ENCODE measurements at places on chromosomes 7 and 10.

GRCh38 chr7:79598351-79598750 lies 144.9 kb upstream of the MAGI2 start:
- no peak for DNase-seq

DNA sequence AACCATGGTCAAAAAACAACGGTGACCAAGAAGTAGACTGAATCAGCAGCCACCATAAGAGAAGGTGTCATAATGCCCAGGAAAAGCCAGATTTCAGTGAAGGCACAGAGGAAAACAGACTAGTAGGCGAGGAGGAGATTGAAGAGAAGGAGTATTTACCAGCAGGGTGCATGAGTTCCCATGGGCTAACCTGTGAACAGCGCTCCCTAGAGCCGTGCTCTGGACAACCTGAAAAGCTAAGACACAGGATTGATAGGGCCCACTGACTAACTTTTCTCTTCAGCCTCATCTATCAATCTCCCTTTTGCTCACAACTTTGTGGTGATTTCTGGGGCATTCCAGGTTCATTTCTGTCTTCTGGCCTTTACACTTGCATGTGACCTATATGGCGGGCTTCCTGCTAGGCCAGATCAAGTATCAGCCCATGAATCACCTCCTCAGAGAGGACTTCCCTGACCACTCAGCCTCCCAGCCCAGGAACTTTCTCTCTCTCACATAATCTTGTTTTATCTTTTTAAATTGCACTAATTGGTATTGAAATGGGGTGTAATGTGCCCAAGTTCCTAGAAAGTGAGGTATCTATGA lies 12.8 kb downstream of the ANKRD22 start:
- DNase-seq = no peak

- DNase-seq = no peak
Observed at GRCh38 chr10:607545-608185, 81.8 kb downstream of the DIP2C start.

- DNase-seq = no peak
Observed at GRCh38 chr10:74145133-74145532, 5.5 kb downstream of the AP3M1 start.

- DNase-seq = no peak
Observed at GRCh38 chr7:135970682-135971365, 6.3 kb downstream of the MTPN start.

GRCh38 chr7:130263130-130263529 lies 3.5 kb upstream of the CPA2 start:
- no peak for DNase-seq

GRCh38 chr10:27383595-27384542 lies 120.2 kb upstream of the RAB18 start:
- DNase-seq = no peak

DNA sequence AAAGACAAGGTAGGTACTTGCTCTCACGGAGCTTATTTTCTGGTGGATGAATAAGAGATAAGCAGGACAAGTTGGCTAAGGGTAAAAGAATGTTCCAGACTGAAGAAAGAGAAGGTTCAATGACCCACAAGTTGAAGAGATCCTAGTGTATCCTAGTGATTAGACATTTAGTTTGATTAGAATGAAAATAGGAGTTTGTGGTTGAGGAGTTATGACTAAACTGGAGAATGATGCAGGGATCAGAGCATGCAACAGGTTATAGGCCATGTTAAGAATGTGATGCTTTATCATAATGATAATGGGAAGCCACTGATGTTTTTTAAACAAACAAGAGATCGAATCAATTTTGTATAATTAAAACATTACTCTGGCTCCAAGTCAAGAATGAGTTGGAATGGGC lies 357.2 kb downstream of the HPSE2 start:
- no peak for DNase-seq

- no peak for DNase-seq
Observed at GRCh38 chr10:116779076-116779687, 36.8 kb upstream of the HSPA12A start.

DNA sequence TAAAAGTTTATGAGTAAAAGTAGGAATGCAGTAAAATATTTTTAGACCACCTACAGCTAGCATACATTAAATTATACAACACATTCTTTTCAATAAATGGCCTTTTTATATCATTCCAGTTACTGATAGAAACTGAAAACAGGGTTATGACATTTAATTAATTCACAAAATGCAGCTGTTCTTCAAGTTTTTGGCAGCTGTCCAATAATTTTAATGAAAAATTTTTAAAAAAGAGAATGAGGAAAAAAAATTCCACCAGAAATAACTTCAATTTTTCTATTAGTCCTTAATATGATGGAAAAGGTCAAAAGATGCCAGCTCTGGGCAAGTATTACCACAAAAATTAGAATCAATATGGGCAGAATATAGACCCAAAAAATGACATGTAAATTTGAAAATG lies 11.9 kb upstream of the LRRC72 start:
- no peak for DNase-seq

DNA sequence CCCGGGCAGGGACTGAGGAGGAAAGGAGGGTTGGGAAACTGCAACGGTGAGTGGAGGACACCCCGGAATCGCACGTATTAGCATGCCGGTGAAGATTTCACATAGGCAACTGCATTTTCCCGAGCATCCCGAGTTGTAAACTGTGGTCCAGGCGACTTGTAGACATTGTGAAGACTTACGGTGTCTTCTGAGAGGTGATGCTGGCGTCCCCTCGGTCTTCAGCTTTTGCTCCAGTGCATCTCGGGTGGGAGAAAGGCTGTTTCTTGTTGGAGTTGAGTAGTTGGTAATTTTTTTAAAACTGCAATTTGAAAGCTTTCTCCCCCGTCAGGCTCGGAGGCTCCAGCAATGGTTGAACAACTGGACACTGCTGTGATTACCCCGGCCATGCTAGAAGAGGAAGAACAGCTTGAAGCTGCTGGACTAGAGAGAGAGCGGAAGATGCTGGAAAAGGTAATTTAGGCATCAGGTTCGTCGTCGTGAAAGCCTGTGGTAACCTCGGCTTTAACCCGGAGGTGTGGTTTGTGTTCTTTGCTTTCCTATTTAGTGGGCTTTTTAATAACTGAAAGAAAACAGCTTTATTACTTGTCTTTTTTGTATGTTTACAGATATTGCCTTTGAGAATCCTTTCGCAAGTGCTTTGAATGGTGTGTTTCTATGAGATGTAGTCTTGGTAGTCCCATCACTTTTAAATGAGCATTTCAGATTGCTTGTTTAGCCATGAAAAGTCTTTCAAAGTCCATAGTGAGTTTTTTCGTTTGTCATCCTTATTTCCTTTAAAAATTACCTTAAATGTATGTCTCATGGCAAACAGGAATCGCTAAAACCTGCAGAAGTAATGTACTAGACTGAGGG lies 687 bp downstream of the HELLS start:
- DNase-seq = no peak

DNA sequence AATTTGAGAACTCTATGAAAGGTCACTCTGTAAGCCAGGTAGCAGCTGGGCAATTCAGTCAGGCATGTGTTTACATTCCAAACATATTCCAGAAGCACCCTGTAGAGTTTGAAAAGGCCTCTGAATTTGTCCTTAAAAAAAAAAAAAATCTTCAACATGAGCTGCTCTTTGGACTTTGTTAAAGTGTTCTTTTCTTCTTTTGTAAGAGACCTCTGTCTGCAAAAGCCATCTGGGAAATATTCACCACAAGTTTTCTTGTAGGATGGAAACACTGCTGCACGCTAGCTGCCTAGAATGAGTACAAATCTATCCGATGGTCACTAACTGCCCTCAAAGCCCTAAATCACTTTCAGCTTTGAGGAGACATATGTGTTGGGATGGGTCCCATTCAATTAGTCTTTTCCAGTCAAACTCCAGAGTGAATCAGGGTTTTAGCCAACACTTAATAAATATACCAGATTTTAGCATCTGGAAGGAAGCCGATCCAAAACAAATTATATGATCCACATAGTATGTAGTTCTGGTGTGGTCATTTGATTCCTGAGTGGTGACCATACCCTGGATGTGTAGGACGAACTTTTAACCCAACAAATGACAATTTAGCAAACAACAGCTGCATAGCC lies 85.9 kb downstream of the CD36 start:
- no peak for DNase-seq

DNA sequence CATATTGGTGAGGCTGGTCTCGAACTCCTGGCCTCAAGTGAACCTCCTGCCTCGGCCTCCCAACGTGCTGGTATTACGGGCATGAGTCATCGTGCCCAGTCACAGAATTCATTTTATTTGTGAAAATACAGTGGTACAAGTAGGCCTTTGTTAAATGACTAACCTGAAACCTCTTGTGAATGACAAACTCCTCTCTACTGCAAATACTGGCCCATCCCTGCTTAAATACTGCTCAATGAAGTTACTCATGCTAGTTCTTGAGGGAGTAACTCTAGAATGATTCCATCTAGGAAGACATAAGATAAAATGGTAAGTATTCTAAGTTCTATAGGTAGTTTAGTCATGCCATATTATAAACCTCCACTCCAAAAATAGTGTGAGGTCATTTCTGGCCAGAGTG lies 80.7 kb downstream of the UBE2H start:
- no peak for DNase-seq

- DNase-seq = no peak
Observed at GRCh38 chr7:13169356-13169755, 481.9 kb downstream of the ARL4A start.

GRCh38 chr7:115763347-115763746 lies 267.2 kb downstream of the TFEC start:
- DNase-seq = no peak

- no peak for DNase-seq
Observed at GRCh38 chr7:10756981-10757380, 216.7 kb upstream of the PHF14 start.

DNA sequence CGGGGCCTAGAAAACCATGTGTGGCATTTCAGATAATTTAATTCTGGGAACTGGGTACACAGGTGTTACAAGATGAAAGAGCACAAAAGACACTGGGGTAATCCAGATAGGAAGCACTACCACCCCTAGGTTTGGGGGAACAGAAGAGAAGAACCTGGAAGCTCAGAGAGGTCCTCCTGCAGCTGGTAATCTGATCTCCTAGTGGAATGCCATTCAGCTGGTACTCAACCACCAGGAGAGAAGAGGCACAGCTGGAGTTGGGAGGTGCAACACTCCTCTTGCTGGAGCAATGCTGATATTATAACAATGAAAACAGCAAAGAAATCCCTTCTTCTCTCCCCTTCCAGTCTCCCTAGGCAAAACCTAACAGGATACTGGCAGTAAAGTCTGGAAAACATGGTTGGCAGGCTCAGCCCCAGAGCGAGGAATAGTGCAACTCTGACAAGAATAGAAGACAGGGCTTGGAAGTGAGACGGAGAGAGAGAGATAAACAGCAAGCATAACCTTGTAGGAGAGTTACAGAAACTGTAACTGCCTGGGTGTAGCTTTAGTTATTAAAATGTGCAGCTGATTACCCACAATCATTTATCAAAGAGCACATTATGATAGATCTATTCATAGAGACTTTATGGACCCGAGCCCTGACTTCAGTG lies 35.0 kb downstream of the NRF1 start:
- no peak for DNase-seq

- no peak for DNase-seq
Observed at GRCh38 chr10:16458166-16458955, 21.6 kb downstream of the PTER start.

- DNase-seq = no peak
Observed at GRCh38 chr7:26135551-26135950, 16.4 kb upstream of the NFE2L3 start.

DNA sequence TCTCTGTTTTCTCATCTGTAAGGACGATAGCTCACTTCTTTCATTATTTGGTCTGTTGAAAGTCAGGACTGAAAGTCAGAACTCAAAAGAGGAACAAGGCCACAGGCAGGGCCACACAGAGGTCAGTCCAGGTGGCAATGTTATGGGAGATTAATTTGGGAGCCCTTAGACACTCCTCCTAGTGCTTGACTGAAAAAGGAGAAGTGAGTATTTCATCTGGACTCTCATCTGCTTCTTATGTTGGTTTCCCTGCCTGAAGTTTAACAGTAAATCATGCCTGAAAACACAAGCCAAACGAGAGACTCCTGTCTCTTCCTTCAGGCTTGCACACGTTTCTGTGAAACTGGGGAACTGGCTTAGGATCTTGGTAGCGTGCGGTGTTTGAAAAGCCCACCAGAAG lies 248.5 kb downstream of the BUB3 start:
- no peak for DNase-seq
